ENCODE measurements at places on chromosomes 16 and 17.

- no peak for DNase-seq
Observed at GRCh38 chr17:65696739-65697394, 135.4 kb upstream of the AXIN2 start.

DNA sequence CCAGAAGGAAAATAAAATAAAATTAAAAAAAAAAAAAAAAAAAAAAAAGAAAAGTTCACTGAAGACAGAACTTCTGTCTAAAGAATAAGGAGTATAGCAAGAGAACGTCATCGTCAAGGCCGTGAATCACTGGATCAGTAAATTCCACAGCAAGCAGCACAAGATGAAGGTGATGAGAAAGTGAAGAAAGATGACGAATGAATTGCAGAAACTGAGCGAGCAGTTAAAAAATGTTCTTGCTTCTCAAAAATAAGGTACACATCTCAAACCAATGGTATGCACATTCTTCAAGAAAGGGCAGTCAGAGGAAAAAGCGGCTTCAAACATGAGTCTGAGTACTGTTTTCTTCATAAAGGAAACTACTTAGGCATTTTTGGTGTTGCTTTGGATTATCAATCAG lies 104.7 kb downstream of the SMG6 start:
- DNase-seq, result no peak

DNA sequence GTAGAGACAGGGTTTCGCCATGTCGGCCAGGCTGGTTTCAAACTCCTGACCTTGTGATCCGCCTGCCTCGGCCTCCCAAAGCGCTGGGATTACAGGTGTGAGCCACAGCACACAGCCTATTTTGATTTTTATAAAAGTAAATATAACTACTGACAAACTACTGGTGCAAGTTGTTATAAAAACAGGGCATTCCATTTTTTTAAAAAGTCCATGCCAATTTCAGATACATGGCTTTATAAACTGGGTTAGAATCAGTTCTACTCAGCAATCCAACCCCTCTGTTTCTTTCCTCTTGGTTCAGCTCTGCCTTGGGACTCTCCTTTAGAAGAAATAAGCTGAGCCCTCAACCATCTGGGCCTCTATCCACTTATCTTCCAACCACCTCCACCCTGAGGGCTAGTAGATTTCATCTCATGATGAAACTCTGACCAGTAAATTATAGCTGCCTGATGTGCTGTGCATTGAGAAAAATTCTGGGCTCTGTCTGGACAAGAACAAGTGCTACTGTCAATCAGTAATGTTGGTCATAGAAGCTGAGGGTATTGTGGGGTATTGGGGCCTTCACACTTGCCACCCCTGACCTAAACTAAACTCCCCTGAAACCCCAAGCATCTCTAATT lies 10.2 kb downstream of the RANBP10 start:
- no peak for DNase-seq

DNA sequence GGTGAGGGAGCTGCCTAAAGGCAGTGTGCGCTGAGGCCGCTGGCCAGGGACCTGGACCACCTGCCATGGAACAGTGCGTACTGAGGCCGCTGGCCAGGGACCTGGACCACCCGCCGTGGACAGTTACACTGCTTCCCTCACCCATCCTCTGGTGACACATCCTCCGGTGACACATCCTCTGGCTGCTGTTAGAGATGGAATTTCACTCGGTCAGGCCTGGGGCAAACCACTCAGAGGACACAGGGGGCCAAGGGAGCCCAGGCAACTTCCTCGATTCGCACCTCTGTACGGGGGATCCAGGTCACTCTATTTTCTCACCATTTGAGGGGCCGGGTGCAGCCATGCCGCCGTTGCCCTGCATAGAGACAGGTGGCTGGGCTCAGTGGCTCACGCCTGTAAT lies 32.4 kb upstream of the RPTOR start:
- DNase-seq, result no peak

- peak; percentile 100 for DNase-seq
Observed at GRCh38 chr16:72172105-72173034, at the start of gene PMFBP1. TSS of gene PMFBP1 (minus strand) at chr16:72172155. CDS start at chr16:72171208, 947 bp downstream.

DNA sequence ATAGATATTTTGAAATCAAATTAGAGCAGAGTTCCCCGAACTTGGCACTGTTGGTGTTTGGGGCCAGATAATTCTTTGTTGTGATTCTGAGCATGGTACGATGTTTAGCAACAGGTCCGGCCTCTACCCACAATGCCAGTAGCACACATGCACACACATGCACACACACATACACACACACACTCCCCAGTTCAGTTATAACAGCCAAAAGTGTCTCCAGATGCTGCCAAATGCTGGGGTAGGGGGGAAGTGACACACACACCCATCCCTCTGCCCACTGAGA lies 96.8 kb upstream of the PSMD7 start:
- DNase-seq, result no peak

GRCh38 chr17:11644265-11645212 lies 46.3 kb downstream of the DNAH9 start:
- DNase-seq, result peak; percentile 53

- no peak for DNase-seq
Observed at GRCh38 chr17:74464730-74465377, 1.6 kb upstream of the CD300A start.

GRCh38 chr17:57243171-57243622 lies 13.1 kb upstream of the MSI2 start:
- peak; percentile 42 for DNase-seq

- DNase-seq, result no peak
Observed at GRCh38 chr17:57517273-57517631, 227.8 kb downstream of the CCDC182 start.
